A673 (cell line): ENCODE measurements at places on chromosomes 4 and X. TPM values are rescaled to one million over a fixed set of nuclear protein-coding genes. Genes with fewer than 3 reads are reported as not detected.

- DNase-seq, result no peak
Measured at GRCh38 chrX:109266034-109266433, 215.9 kb downstream of the GUCY2F start.

DNA sequence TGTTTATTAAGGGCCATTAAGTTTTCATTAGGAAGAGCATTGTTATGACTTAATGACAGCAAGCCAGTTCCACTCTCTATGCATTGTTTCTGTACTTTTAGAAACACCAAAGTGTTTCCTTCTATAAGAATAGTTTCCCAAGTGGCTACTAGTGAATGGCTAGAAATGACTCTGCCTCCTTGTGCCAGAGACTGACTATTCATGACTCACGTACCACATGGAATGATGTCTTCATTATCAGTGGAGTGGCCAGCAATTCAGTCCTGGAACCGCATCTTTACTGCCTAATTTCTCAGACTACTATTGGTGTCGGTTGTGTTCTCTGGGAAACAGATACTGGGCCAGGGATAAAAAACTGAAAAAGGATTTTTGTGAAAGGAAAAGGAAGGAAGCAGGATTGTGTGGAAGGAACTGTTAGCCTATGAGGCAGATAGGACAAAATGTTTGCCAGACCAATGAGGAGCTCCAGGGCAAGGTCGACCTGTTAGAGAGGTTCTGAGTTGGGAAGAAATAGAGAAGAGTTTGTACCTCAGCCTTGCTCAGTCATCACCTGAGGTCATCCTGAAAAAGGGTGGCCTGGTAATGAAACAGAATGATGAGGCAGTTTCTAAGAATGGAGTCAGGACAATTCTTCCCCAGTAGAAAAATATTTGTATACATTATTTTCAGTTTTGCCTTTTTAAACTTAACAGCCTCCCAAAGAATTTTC, 218.6 kb downstream of the SPCS3 start:
- DNase-seq, result no peak

- DNase-seq, result no peak
Measured at GRCh38 chr4:81173213-81173612, 41.8 kb downstream of the PRKG2 start.

- no peak for DNase-seq
Measured at GRCh38 chrX:36388901-36389300, 469.4 kb downstream of the CFAP47 start.

GRCh38 chrX:104122829-104123228, 10.5 kb downstream of the ZCCHC18 start:
- no peak for DNase-seq

- DNase-seq, result peak; percentile 59
Measured at GRCh38 chr4:86582410-86582809, 11.7 kb upstream of the PTPN13 start.

DNA sequence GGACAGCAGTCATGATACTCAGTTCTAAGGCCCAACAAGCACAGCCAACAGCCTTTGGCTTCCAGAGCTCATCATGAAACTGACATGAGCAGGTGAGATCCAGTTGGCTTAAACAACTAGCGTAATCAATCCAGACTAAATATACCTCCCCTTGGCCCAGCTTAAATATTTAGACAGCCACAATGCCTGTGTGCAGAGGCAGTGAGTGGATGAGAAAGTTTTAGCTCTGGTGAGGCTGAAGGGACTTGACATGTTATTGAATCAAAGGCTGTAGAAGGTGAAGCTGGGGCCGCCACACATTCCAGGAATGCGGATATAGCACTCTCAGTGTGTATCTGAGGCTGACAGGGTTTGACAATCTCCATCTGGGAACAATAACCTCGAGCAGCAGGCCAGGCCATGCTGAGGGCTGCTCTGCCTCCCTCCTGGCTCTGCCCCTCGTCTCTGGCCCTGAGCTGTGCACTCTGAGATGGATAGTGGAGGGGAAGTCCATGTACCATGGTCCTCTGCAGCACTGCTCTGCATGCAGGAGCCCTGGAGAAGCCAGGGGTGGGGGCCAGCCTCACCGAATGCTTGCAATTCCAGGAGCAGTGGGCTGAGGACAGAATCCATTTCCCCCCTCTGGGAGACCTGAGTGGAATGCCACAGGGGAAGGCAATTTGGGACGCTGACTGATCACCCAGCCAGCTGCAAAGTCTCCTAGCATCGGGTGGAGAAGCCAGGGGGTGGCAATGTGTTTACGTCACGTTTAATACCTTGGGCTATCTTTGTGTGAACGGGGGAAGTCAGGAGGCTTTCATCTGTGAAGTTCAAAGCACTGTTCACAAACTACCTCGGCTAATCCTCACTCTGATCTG, 37.3 kb upstream of the RASL11B start:
- DNase-seq, result no peak

- DNase-seq, result no peak
Measured at GRCh38 chrX:2517055-2517454, 16.3 kb upstream of the DHRSX start.

GRCh38 chrX:132412208-132412607, 76.6 kb downstream of the MBNL3 start:
- no peak for DNase-seq

- DNase-seq, result no peak
Measured at GRCh38 chrX:45664727-45665290, 464.1 kb upstream of the DIPK2B start.

DNA sequence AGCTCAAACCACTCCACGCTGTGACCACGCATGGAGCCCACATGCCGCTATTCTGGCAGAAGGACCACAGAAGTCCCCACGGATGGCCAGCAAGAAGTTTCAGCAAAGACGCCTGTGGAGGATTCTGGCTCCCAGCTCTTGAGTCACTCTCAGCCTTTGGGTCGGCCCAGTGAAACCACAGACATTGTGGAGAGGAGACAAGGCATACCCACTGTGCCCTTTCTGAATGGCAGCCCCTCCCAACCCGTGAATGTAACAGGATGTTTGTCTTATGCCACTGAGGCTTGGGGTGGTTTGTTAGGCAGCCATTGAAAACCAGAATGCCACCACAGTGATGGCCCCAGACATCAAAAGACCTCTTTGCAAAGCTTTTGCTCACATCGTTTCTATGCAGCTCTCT, 42.7 kb downstream of the ABLIM2 start:
- no peak for DNase-seq

- no peak for DNase-seq
Measured at GRCh38 chr4:146182443-146182842, 6.9 kb downstream of the LSM6 start.

- DNase-seq, result no peak
Measured at GRCh38 chrX:136665258-136665900, 17.4 kb downstream of the CD40LG start.

DNA sequence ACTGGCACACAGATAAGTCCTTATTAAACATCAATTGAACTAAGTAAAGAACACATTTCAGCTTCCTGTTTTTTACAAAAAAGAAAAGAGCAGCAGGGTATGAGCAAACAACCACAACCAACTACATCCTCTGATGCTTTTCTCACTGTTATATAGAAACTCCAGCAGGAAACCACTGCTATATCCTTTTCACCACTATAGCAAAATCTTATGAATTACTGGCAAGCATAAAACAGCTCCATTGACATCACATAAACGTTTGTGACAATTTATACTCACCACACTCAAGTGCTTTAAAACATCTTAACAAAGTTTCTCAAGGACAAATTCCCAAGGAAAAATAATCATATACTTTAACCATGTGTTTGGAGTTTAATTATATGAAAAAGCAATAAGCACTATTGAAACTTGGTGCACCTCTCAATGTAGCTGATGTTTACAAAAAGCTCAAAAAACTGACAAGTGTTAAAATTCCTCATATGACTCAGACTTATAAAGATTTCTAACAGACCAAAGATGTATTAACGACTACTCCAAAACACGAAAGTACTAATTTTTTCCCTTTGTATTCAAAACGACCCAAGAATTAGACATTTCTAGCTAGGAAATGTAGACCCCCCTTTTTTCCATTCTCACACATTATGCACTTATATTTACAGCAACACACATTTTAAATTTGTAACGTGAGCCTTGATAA, 12.9 kb downstream of the GPRIN3 start:
- peak; percentile 11 for DNase-seq

- DNase-seq, result no peak
Measured at GRCh38 chr4:43112139-43112538, 219.6 kb downstream of the GRXCR1 start.

- DNase-seq, result no peak
Measured at GRCh38 chr4:74483226-74483911, 38.4 kb downstream of the AREG start.

GRCh38 chrX:38224160-38224559, 3.5 kb upstream of the SRPX start:
- no peak for DNase-seq

DNA sequence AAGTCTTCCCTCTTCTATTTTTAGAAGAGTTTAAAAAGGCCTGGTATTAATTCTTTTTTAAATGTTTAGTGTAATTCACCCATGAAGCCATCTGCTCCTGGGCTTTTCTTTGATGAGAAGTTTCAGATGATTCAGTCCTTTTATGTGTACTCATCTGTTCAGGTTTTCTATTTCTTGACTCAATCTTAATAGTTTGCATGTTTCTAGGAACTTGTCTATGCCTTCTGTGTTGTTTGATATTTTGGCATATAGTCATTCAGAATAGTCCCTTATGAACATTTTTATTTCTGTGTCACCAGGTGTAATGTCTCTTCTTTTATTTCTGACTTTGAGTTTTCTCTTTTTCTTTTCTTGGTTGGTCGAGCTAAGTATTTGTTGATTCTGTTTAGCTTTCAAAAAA, 20.2 kb upstream of the IL2 start:
- no peak for DNase-seq

- no peak for DNase-seq
Measured at GRCh38 chr4:107956011-107956410, 24.7 kb downstream of the CYP2U1 start.

GRCh38 chr4:19547463-19547862, 704.2 kb upstream of the SLIT2 start:
- DNase-seq, result no peak

- no peak for DNase-seq
Measured at GRCh38 chrX:154549766-154550165, 2.3 kb downstream of the IKBKG start.

- no peak for DNase-seq
Measured at GRCh38 chr4:16016536-16016935, 53.6 kb upstream of the FGFBP2 start.

DNA sequence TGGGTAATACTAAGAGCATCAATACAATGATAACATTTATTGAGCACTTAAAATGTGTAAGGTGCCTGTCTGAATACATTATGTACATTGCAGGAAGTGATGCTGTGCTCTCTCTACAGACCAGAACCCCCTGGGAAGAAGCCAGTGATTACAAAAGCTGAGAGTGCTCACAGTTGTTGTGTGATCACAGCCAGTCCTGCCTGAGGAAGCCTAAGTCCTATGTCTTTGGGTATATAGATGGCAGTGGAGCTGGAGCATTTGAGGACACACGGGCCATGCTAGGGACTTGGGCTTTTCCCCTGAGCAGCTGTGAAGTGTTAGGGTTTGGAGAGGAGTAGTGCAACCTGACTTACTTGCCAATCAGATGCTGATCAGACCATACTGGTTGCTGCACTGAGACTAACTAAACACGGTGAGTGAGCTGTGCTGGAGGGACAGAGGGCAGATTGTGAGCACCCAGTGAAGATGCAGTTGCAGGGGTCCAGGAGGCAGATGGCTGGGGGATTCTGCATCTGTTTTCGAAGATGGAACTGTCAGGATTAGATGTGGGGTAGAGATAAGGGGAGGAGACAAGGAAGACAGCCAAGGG, 60.8 kb upstream of the TBC1D14 start:
- peak; percentile 24 for DNase-seq

DNA sequence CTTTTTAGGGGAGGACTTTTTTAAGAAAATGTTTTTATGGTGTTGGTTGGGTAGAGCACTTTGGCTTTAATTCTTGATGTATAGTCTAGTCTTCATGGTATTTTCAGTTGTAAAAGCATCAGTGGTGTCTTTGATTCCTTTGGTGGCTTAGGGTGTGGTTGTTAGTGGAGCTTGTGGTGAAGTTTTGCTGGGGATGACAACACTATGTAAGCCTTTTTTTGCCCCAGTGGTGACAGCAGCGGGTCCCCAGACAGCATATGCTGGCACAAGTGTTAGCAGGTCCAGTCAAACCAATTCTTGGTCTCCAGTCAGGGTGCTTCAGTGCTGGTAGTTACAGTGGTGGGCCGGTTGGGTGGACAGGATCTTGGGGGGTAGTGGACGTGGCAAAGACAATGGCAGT, 52.0 kb downstream of the CHIC1 start:
- no peak for DNase-seq

GRCh38 chrX:131365766-131366165, 76.7 kb upstream of the IGSF1 start:
- DNase-seq, result no peak

GRCh38 chr4:71558248-71558647, 219.4 kb downstream of the SLC4A4 start:
- no peak for DNase-seq

DNA sequence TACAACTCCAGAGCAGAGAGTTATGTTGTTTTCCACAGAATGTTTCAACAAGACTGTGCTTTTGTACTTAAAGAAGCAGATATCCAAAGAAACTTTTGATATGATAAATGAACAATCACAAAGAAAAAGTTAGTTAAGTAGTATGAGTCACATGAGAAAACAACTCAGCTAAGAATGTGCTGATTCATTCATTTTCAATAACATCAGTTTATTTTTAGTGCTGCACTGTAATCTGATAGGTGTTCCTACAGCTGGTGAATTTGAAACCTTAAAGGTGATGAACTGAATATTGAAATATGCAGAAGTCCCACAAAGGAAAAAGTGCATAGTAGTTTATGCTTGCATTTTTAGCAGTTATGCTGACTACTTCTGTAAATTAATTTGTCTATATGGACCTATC, 180.3 kb upstream of the TENM3 start:
- peak; percentile 11 for DNase-seq

MORC4 gene
- total RNA-seq, result 15.9 and 21.2 TPM in 2 replicates

STOX2 gene
- total RNA-seq, result 2.5 and 2.9 TPM in 2 replicates

BCOR gene
- total RNA-seq, result 58.8 and 59.0 TPM in 2 replicates

LRRC66 gene
- 0.26 TPM in 1 of 2 replicates, not detected in the other for total RNA-seq

SSX4B gene
- total RNA-seq, result not detected in 2 replicates

PCDH10 gene
- 40.6 and 43.4 TPM in 2 replicates for total RNA-seq

PLRG1 gene
- total RNA-seq, result 116 and 117 TPM in 2 replicates

ARHGAP6 gene
- total RNA-seq, result 0.15 TPM in 1 of 2 replicates, not detected in the other

MAGEA6 gene
- total RNA-seq, result not detected in 2 replicates

TMEM33 gene
- total RNA-seq, result 88.2 and 104 TPM in 2 replicates

HTR2C gene
- total RNA-seq, result not detected in 2 replicates

MYOZ2 gene
- total RNA-seq, result not detected in 2 replicates

NPY1R gene
- total RNA-seq, result 59.8 and 64.4 TPM in 2 replicates

TFE3 gene
- total RNA-seq, result 49.5 and 56.8 TPM in 2 replicates
